ENCODE measurements at places on chromosomes 3 and 15.

DNA sequence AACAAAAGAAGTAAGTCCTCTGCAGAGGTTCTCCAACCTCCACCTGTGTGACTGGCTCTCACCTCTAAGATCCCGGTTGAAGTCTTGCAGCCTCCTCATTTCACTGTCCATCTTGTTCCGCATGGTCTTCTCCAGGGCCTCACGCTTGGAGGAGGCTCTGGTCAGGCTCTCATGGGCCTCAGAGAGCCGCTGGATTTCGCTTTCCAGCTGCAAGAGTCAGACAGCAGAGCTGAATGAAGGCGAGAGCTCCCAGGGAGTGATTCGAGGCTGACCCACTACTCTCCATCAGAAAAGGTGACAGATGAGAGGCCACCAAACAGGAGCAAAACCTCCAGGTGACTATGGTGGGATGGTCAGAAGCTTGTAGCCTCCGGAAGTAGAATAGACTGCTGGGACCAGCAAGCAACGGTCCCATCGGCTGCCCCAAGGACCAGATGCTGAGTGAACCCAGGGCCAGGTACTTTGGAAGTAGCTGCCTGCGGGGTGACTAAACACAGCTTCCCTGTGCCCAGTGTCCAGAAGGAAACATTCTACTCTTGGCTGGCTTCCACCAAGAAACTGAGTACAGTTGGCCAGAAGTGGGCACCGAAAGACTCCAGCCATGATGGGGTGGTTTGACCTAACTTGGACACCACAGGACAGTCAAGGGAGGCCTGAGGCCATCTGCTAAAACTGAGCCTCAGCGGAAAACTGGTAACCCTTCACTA is 7.9 kb downstream of the AMOTL2 start:
- DNase-seq = no peak

- no peak for DNase-seq
Measured at GRCh38 chr3:32216172-32216783, 22.2 kb upstream of the CMTM8 start.

DNA sequence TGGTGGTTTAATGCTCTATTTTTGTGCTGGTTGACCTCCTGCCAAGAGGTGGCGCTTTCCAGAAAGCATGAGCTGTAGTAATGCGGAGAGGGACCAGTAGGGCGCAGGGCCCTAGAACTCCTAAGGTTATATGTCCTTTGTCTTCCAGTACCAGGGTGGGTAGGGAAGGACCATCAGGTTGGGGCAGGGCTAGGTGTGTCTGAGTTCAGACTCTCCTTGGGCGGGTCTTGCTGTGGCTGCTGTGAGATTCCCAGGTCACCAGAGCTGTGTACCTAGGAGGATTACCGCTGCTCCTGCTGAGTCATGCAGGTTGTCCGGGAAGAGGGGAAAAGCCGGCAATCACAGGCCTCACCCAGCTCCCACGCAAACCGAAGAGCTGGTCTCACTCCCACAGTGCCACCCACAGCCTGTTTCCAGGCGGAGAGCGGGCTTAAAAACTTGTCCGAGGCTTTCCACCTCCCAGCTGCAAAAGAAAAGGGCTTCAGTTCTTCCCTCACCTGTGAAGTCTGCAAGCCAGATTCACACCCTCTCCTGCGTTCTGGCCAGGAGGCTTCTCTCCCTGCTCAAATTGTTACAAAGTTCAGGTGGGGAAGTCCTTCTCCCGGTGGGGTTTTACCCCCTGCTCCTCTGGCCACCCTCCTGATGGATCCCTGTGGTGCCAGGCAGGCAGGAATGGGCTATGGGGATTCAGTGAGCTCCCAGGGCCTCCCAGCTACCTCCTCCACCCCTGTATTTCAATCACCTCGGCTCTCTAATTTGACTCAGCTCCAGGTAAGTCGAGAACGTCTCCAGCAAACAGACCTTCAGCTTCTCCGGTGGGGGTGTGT is 37.7 kb upstream of the BCHE start:
- DNase-seq = no peak

DNA sequence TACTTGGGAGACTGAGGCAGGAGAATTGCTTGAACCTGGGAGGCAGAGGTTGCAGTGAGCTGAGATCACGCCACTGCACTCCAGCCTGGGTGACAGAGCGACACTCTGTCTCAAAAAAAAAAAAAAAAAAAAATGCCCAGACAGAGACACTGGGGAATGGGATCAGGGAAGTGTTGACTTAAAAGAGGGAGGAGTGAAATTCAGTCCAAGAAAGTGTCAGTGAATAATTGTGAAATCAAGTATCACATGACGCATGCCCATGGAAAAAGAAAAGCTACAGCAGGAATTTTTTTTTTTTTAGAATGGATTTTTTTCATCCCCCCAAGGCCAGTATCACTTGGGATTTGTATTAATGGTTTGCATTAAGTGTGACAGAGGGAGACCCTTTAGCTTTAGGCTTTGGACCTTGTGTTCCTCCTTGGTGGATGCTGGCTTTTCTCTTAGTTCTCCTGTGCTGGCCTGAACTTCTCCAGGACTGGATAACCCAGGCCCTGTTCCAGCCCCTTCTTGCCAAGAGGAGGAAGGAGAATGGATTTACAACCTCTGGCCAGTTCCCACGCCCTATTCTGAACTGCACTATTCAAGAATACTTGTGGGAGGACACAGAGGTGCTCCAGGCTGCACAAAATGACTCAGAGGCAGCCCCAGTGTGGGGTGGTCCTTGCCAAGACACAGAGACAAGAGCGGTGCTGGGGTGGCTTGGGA is 36.7 kb upstream of the ZNF774 start:
- no peak for DNase-seq

DNA sequence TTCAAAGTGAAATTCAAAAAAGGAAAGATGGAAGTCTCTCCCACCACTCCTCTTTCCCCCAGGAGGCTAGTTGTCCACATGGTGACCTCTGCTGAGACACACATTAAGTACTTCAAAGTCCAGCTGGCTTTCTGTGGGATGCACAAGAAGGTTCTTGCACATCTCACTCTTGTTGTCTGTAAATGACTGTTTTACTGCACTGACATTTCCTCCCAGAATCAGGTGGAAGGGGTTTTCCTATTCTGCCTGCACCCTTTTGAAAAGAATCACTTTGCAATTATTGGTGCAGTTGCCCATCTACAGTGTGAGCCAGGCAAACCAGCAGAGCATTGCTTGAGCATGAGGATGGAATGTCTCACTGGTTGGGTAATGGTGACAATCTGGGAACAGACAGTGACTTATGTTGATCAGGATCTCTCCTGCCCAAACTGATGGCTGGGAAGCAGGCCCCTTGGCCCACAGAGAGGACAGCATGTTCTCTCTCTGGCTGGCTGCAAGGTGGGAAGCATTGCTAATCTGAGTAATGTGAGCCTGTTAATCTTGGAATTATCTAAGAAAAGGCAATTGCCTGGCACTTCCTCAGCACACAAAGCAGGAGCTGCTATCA is 347.7 kb upstream of the SATB1 start:
- no peak for DNase-seq

DNA sequence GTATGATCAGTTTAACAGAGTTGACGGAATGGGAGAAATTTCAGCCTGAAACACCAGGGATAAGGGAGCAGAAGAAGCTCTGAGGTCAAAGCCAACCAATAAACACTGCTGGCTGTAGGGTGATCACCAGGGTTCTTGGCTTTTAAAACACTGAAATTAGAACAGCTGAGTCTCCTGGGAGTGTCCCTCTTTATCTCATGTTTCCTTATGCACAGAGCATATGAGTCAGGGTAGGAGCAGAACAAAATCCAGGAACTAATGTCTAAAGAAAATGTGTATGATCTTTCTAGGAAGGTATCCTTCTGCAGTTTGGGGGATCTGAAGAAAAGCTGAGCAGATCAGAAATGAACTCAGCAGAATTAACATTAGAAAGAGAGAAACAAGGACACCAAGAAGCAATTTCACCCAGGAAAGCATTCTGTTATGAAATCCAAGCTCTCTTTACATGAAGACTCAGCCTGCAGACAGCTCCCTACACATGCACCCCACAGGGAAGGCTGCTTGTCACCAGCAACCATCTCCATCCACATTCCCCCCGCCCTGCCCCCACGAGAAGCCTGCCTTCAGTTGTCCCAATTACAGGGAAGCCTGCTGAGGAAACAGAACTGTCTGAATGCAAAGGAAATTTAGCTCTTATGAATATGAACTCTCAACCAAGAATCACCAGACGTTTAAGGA is 469.7 kb downstream of the PDCD6IP start:
- DNase-seq = no peak

DNA sequence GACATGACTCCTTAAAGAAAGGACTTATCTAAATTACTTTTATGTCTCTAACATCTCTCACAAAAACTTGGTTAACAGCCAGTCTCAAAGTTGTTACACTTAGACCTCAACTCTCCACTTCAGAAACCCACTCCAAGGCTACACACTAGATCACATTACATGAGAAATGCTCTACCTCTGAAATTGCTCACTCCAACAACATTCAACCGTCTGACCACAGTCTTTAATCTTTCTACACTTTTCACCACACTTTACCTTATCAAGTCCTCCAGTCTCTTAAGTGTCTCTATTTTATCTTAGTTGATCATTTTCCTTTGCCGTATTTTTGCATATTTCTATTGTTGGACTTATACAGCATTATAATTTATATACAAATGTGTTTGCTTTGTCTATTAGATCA is 5.8 kb downstream of the SLC12A6 start:
- DNase-seq = no peak

GRCh38 chr15:59662260-59662659 is 4.9 kb upstream of the GTF2A2 start:
- DNase-seq = no peak

DNA sequence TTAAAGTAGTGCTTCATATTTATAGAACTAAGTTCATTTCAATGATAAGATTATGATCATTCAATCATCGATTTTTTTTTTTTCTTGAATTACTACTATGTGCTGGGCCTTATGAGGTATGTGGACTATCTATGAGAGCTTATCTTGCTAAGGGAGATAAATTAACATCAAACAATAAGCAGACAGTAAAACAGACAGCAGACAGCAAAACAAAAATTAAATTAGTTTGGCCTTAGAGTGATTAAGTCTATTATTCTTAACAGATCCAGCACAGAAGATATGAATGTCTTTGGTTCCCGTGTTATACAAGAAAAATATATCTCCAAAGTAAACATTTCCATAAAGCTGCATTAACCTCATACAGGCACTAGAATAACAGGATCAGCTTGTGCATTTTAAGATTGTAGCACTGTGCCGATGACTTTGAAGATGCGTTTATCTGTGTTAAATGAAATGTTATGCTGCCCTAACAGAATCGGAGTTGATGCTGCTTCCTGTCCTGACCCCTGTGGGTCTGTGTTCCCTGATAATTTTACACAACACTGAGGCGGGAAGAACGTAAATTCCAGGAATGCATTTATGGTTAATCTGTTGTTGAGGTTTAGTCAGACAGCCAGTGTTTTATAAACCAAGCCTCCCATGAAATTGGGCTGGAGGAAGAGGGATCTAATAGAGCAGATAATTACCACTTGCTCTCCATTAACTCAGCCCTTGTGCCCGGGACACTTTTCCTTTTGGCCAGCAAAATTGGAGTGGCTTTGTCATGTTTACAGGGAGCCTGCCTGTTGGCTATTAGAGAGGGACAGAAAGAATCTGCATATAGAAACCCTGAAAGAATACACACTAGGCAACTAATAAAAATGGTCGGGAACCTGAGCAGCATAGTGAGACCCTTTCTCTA is 80.8 kb downstream of the GHSR start:
- no peak for DNase-seq

DNA sequence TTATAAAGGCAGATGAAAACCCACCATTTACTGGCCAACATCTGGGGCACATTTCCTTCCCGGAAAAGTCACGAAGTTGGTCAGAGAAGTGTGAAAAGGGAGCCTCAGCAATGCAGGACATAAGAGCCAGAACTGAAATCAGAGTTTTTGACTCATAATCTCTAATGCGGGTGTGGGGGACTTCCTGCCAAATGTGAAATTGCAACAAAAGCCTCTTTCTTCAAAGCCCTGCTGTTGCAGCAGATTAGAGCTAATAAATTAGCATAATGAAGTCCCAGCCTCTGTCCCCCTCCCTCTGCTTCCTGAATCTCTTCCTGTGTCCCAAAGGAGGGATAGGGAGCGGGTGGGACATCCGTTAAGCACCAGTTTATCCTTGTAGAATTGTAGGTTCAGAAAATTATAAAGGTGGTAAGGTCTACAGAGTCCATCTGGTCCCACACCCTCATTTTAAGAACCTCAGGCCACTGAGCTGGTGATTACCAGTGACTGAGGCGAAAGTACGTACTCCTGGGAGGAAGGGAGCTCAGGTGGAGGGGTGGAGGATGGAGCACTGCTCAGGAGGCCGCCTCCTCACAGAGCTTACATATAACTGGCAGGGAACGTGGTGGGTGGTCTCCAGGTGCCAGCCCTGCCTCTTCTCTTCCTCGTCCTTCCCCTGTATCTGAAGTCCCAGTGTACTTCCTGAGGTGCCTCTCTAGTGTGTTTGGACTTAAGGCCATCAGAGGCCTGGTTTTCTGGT is 35.0 kb downstream of the ST6GAL1 start:
- DNase-seq = no peak

GRCh38 chr15:66569461-66570137 is 3.8 kb upstream of the LCTL start:
- DNase-seq = no peak

DNA sequence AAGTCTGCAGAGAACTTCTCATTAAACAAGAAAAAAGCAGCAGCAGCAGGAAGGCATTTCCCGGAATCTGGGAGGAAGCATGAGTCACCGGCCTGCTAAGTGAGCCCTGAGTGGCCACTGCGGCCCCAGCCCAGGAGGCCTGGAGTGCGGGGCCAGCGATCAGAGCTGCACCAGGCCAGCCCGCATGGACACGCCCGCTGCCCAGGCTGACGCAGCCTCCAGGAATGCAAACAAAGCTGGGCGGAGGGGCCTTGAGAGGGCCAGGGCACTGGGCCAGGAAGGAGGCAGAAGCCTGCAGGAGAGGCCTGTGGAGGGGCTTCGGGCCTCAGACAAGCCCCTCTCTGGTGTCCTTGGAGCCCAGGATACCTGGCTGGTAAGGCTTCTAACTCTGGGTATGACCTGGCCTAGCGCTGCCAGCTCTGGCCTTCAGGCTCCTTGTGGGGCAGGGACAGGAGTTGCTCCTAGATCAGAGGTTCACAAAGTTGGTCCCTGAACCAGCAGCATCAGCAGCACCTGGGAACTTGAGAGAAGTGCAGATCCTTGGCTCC is 101.2 kb downstream of the SMAD6 start:
- DNase-seq = no peak

DNA sequence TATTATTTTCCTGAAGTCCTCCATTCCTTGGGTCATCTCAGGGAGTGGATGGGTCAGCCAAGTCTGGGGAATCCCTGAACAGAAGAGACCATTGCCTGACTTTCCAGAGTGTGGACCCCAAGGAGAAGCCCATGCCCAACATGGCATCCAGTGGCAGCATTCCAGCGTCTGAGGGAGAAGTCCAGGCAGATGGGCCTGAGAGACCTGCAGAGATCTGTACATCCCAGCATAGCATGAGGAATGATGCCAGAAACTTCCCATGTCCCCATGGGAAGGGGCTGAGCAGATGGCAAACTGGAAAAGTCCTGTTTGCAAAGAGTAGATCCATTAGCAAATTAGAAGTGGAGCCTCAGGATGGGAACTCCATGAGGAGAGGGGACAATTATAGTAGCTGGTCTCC is 17.6 kb upstream of the COLQ start:
- no peak for DNase-seq

- DNase-seq = no peak
Measured at GRCh38 chr15:28952666-28953491, 67.1 kb downstream of the APBA2 start.
